ENCODE measurements at places on chromosomes 4 and X. TPM values are rescaled to one million over a fixed set of nuclear protein-coding genes. Genes with fewer than 3 reads are reported as not detected.
A peak's percentile ranks its signal among the peaks of the same experiment; 100 is the strongest.

Gene ARSJ
- total RNA-seq = 13.3 TPM

Gene HAND2
- 0.45 TPM for total RNA-seq

Gene IL9R
- not detected for total RNA-seq

DNA sequence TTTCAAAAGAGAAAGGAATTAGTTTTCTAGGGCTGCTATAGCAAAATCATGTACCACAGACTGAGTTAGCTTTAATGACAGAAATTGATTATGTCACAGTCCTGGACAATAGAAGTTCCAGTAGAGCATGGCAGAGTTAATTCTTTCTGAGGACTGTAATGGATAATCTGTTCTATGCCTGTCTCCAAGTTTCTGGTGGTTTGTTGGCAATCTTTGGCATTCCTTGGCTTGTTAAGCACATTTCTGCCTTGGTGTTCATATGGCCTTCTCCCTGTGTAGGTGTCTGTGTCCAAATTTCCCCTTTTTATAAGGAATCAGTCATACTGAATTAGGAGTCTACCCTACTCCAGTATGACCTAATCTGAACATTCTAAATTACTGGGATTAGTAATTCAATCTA lies 336.1 kb upstream of the PABPC4L start:
- no peak for DNase-seq

Gene AFF2
- total RNA-seq = 0.17 TPM

DNA sequence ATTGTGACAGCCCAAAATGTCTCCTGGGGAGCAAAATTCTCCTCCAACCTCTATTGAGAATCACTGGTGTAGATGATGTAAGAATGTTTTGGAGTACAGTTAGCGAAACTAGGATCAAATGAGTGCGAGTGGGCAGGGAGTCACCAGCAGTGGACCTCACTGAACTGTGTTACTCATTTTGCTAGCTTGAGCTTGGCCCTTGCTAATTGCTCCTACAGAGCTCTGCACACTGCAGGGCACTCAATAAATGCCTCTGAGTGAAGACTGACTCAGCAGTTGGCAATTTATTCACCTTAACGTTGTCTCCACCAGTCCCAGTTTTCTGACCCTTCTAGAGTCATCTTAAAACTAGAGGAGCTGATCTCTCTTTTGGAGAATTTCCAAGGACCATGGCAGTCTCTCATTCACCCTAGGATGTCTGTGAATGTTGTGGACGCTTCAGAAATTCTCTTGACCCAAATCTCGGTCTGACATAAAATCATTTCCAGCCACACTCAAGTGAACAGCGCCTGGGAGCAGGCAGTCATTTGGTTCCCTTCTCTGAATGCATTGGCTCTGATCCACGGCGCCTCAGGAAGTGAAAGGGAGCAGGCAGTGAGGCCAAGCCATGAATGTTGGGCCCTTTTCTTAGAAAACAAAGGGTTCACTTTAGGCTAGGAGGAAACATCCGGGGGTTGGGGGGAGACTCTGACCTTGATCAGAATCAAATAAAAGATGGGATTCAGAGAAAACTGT lies 148.1 kb downstream of the NWD2 start:
- peak; percentile 15 for DNase-seq

- no peak for DNase-seq
Observed at GRCh38 chr4:175944126-175944910, 121.3 kb upstream of the WDR17 start.

DNA sequence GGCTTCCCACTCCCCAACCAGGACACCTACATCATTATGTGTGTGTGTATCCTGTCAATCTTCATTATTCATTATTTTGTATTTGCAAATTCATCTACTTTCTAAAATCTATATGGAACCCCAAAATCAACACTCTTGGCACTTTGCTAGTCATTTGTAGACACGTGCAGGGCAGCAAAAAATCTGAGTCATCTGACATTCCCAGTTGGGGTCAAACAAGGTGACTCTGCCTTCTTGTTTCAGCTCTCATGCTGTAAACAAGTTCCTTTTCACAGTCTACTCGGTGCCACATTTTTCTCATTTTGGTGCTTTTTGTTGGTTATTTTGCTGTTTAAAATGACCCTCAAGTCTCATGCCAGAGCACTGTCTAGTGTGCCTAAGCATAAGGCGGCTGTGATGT lies 5.9 kb downstream of the MRFAP1L1 start:
- no peak for DNase-seq

Gene GK
- 14.3 TPM for total RNA-seq

GRCh38 chr4:48565362-48566033 lies 75.4 kb downstream of the ZAR1 start:
- DNase-seq = no peak

DNA sequence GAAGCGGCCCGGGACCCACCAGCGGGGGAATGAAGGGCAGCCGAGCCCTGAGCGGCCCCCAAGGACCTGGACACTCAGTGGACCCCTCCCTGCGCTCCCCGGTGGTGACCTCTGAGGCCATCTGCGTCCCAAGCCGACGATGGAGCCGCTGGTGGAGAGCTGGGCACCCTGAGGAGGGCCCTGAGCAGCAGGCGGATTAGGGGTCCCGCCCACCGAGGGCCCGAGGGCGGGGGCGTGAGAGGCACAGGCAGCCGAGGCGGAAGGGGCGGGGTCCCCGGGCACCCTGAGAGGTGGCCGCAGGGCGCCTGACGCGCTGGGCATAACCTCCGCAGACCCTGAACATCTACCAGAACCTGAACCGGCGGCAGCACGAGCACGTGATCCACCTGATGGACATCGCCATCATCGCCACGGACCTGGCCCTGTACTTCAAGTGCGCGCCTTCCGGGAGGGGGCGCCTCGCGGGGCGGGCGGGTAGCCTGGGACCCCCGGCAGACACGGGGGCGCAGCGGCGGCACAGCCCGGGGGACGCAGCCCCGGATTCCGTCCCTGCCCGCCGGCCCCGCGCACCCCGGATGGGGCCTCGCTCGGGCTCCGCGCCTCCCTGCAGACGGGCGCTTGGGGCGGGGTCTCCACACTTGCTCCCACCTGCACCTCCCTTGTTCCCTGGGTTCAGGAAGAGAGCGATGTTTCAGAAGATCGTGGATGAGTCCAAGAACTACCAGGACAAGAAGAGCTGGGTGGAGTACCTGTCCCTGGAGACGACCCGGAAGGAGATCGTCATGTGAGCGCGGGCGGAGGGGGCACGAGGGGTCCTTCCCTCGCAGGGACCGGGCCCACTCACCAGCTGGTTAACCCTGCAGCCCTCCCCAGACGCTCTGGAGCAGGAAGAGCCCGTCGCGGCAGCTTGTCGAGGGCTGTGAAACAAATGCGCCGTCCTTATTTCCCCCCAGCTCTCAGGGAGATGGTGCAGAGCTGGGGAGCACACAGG lies 10.3 kb downstream of the ATP5ME start:
- no peak for DNase-seq
